Endothelial cell of umbilical vein (primary cell): ENCODE measurements at places on chromosomes 5 and 9. TPM values are rescaled to one million over a fixed set of nuclear protein-coding genes. Genes with fewer than 3 reads are reported as not detected.

- H3K4me3 ChIP-seq, result no peak overlapping the region
- no peaks in the 10 kb centered on the region for H3K4me1 ChIP-seq
- no peaks in the 10 kb centered on the region for H3K27me3 ChIP-seq
- DNase-seq, result no peak
- no peak overlapping the region for H3K27ac ChIP-seq
- no peaks in the 10 kb centered on the region for H3K36me3 ChIP-seq
These were observed 17.0 kb downstream of the PTPDC1 start for GRCh38 chr9:94101162-94101853.

- no peak overlapping the region for H3K4me3 ChIP-seq
- H3K27me3 ChIP-seq, result no peaks in the 10 kb centered on the region
- no peak for DNase-seq
- no peaks in the 10 kb centered on the region for H3K36me3 ChIP-seq
- H3K4me1 ChIP-seq, result no peaks in the 10 kb centered on the region
These were observed 43.6 kb downstream of the SEMA5A start for GRCh38 chr5:9502050-9502834.

DNA sequence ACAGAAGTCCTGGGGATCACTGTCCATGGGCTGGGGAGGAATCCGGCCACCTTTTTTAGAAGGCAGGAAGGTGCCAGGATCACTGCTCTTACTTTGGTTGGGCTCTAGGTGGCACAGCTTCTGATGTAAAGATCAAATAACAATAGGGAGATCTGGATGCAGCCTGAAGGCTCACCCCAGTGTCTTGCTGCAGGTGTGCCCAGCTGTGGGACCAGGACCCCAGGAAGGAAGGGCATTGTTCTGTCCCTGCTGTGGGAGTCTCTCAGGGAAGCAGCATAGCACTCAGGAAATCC is 69.6 kb downstream of the DAB2IP start:
- peak; percentile 21 for DNase-seq
- H3K4me1 ChIP-seq, result peaks cover 23% of the 10 kb centered on the region
- no peaks in the 10 kb centered on the region for H3K36me3 ChIP-seq
- H3K27me3 ChIP-seq, result no peaks in the 10 kb centered on the region
- no peak overlapping the region for H3K4me3 ChIP-seq
- H3K27ac ChIP-seq, result no peak overlapping the region

The SLC6A18 gene
- not detected in 2 replicates for total RNA-seq

GRCh38 chr5:95223566-95224258 is 61.2 kb downstream of the MCTP1 start:
- peak; percentile 74 for DNase-seq
- H3K4me3 ChIP-seq, result no peak overlapping the region
- H3K27ac ChIP-seq, result peak overlapping the region; percentile 57
- H3K27me3 ChIP-seq, result no peaks in the 10 kb centered on the region
- no peaks in the 10 kb centered on the region for H3K36me3 ChIP-seq
- peaks cover 11% of the 10 kb centered on the region for H3K4me1 ChIP-seq

DNA sequence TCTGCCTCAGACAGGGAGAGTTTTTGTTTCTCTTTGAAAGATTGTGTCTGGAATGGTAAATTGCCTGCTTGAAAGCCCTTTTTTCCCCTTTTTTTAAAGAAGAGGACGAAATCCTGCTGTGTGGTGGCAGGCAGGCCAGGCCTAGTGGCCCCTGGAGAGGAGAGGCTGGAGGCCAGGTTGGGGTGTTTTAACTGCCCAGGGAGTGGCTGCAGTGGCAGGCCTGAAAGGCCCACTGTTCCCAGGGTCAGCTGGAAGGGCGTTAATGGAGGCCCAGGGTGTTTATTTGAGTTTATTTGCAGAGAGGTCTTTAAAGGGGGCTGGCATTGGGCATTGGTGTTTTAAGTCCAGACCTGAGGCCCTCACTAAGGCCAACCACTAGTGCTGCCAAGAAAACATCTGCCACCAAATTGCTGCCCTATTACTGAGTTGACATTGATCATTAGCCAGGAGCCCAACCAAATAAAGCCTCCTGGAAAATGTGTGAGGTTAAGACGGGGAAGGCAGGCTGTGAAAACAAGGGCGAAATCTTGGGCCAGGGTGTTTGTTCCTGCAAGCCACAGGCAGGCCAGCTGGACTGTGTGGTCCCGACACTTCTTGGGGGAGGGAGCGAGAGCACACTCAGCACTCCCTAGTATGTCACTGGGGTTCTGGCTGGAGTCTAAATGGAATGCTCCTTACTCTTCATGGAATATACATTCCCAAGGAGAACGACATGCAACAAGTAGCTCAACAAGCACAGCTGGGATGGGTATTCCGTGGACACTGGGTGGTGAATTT is 5.0 kb downstream of the JADE2 start:
- H3K36me3 ChIP-seq, result no peaks in the 10 kb centered on the region
- no peak overlapping the region for H3K4me3 ChIP-seq
- H3K27me3 ChIP-seq, result no peaks in the 10 kb centered on the region
- DNase-seq, result no peak
- peaks cover 11% of the 10 kb centered on the region for H3K4me1 ChIP-seq
- no peak overlapping the region for H3K27ac ChIP-seq

The SYNPO gene
- total RNA-seq, result 93.9 and 121 TPM in 2 replicates

The AMBP gene
- not detected in 2 replicates for total RNA-seq

The LAMC3 gene
- 0.12 and 0.38 TPM in 2 replicates for total RNA-seq

DNA sequence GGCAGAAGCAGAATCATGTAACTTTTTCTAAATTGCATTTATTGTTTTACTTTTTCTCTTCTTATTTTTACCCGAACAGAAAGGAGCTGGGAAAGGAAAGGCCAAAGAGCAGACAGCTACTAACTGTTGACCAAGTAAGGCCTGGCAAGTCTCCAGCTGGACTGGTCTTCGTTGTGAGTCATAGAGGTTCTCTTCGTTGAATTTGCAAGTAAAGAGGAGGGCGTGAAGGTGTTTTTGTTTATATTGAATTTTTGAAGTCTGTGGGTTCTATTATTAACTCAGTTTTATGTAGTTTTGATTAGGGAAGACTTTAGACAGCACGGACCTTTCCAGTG is 416.5 kb upstream of the CCNH start:
- no peak overlapping the region for H3K4me3 ChIP-seq
- no peak overlapping the region for H3K27ac ChIP-seq
- DNase-seq, result no peak
- no peaks in the 10 kb centered on the region for H3K4me1 ChIP-seq

DNA sequence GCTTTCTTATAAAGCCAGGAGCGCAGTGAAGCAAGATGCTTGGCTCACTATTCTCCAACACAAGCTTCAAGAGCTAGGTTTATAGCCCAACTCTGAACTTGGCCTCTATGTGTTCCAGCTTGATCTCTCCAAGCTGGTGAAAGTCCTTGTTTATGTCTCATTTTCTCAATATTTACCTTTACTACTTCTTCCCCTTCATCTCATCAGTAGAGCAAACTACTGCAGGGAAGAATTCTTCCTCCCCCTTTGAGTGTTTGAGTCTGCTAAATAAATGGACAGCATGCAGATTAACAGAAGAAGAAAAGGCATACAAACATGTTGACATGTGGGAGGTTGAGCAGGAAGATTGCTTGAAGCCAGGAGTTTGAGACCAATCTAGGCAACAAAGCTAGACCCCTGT is 460.7 kb downstream of the ZNF608 start:
- H3K27ac ChIP-seq, result no peak overlapping the region
- no peaks in the 10 kb centered on the region for H3K36me3 ChIP-seq
- H3K4me1 ChIP-seq, result no peaks in the 10 kb centered on the region
- no peaks in the 10 kb centered on the region for H3K27me3 ChIP-seq

The LEAP2 gene
- 0.40 and 0.99 TPM in 2 replicates for total RNA-seq

The ZNF483 gene
- total RNA-seq, result 1.8 and 2.0 TPM in 2 replicates

DNA sequence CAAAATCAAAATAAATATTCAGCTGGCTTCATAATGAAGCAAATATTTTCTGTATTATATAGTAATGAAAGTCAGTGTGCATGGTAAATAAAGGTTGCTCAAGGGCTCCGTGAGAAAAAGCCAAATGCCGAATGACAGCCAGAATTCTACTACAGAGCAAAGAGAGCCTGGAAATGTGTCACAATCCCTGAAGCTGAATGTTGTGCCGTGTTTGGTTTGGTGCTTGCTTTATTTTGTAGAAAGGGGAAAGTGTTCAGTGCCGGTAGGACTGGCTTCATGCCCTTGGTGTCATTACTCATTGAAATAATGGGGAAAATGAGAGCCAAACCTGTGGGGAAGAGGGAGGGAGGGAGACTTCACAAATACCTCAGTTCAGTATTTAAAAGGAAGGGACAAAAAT is 26.8 kb upstream of the ADAMTSL1 start:
- no peak for DNase-seq
- no peak overlapping the region for H3K27ac ChIP-seq
- H3K36me3 ChIP-seq, result no peaks in the 10 kb centered on the region
- H3K4me3 ChIP-seq, result no peak overlapping the region

DNA sequence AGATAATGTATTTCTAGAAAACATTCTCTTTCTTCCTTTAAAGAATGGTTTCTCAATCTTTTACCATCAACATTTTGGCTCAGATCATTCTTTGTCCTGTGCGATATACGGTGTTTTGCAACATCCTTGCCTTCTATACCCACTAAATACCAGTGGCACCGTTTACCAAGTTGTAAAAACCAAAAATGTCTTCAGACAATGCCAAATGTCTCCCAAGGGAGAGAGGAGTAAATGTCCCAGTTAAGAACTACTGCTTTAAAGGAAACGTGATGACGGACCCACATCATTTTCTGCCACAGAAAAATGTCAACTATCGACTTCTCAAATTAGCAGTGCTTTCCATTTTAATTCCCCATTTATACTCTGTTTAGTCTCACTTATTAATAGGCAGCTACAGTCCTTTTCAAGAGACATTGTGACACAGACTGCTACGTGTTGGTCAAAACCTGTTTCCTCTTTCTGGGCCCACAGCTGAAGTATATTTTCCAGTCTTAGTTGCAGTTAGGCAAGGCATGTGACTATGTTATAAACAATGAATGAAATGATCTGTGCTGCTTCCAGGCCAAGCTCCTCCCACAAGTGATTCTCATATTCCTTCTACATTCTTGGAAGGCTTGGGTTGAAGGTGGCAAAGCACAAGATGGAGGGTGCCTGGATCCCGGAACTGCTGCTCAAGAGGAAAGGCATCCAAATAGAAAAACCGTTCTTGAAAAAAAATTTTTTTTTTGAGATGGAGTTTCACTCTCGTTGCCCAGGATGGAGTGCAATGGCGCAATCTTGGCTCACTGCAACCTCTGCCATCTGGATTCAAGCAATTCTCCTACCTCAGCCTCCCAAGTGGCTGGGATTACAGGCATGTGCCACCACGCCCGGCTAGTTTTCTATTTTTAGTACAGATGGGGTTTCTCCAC is 8.8 kb downstream of the PRXL2C start:
- no peaks in the 10 kb centered on the region for H3K4me1 ChIP-seq
- H3K4me3 ChIP-seq, result no peak overlapping the region
- no peak overlapping the region for H3K27ac ChIP-seq
- H3K27me3 ChIP-seq, result no peaks in the 10 kb centered on the region
- H3K36me3 ChIP-seq, result no peaks in the 10 kb centered on the region
- DNase-seq, result no peak

DNA sequence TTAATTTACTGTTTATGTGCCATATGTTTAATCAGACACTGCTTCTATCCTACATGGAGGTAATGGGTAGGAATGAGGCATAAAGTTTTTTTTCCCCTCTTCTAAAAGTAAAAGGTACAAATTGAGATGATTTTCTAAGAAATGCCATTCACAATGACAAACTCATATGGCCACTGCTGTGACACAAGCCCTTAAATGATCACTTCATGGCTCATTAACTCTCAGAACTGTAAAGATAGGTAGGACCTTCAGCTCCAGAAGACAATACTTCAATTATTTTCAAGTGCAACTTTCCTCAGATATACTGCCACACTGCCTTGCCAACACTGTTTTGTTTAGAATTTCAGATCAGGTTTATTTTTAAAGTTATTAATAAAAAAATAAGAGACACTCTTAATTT is 362.9 kb upstream of the ZNF608 start:
- no peaks in the 10 kb centered on the region for H3K4me1 ChIP-seq
- no peaks in the 10 kb centered on the region for H3K36me3 ChIP-seq
- no peak for DNase-seq
- no peak overlapping the region for H3K4me3 ChIP-seq

GRCh38 chr9:126973651-126974529 is 59.3 kb downstream of the RALGPS1 start:
- no peak for DNase-seq
- H3K36me3 ChIP-seq, result no peaks in the 10 kb centered on the region
- no peaks in the 10 kb centered on the region for H3K27me3 ChIP-seq
- H3K27ac ChIP-seq, result no peak overlapping the region
